ENCODE measurements at places on chromosomes 3 and 15.

DNA sequence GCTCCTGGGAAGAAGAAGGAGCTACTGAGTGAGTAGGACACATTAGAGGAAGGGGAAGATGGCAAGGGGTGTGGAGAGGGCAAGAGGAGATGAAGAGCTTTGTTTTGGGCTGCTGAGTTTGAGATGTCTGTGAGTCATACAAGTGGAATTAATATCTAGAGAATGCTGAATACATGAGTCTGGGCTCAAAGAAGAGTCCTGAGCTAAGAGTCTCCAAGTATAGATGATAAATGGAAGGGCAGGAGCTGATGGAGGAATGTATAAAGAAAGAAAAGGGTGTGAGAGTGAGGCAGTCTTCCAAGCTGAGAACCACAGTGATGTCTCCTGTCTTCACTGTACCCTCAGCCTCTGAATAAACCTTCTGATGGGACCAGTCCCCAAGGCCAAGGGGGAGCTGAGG lies 205.5 kb upstream of the MRPL3 start:
- DNase-seq, result no peak

- DNase-seq, result no peak
Measured at GRCh38 chr3:50464569-50464968, 38.9 kb downstream of the CACNA2D2 start.

- DNase-seq, result no peak
Measured at GRCh38 chr3:115518100-115518852, 105.0 kb upstream of the GAP43 start.

- no peak for DNase-seq
Measured at GRCh38 chr15:42730135-42730534, 6.8 kb downstream of the CDAN1 start.

DNA sequence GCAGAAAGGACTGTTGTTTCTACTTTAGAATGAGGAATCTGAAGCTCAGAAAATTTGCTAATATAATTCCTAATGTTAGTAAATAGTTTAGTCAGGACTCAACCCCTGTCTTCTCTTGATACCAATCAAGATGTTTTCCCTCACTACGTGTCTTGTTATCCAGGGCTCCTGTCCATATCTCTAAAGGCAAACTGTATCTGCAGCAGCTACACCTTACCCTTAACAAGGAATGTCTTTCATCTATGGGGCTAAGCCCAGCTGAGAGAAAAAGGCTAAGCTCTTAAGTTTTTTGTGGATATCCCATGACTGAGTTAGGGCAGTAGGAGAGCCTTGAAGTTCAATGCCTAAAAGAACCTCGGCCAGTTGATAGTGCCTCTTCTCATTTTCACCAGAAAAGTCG lies 32.5 kb downstream of the RAB11A start:
- no peak for DNase-seq

Measured in NCI-H748 treated with DMSO at 0.1 percent for 48 hours (cell line).